Activated CD8-positive, alpha-beta memory T cell treated with anti-CD3 and anti-CD28 coated beads, Interleukin-2, amount 10 ng/mL, durations not matched to agents 7 days and 5 days (primary cell): ENCODE measurements at places on chromosomes 11 and 22.

DNA sequence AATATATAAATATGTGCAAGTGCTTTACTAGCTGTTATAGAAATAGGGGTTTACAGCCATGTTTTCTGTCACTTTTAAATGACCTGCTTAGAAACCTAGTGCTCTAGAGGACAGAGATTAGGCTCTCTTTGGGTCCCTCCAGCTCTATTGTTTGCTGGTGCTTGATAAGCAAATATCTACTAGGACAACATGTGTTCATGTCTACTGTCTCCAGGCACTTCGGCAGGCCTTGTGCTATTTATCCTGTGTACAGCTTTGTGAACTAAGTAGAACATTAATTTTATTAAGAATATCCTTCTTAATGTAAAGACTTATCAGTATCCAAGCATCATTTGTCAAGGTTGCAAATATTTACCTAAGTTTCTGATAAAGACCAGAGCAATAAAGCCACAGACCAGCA is 11.9 kb upstream of the RASSF10 start:
- no peak for DNase-seq

DNA sequence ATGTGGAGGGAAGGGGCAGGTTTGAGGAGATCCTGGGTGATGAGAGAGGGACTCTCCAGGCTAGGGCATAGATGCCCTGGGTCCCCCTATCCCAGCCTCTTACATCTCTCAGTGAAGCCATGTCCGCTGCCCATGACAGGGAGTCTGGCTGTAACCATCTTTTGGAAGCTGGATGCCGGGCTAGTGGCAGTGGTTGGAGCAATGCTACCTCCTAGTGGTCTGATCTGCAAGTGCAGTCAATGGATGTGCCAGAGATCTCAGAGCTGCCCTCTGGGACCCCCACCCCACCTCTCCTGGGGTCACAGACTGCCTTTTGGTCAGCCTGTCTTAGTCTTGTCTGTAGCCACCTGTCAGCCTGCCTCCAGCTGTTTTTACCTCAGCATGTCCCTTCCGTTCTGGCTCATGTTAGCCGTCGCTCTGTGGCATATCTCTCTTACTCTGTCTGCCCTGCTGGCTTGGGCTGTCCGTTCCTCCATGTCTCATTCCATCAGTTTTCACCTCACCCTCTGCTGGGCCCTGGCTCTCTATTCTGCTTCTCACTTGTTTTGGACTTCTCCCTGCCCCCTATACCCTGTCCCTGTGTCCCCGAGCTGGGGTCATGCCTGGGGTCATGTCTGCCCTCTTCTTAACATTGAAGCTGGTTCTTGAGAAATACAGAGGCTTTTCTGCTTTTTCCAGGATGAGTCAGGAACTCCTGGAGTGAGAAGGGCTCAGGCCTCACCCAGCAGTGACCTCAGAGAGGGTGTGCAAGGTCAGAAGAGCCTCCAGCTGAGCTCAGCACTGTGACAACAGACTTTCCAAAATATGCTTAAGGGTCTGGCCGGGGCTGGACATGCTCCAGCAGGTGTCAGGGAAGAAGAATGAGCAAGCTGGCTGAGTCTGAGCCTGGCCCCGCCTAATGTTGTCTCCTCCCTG is 52.0 kb upstream of the THY1 start:
- peak; percentile 68 for DNase-seq

DNA sequence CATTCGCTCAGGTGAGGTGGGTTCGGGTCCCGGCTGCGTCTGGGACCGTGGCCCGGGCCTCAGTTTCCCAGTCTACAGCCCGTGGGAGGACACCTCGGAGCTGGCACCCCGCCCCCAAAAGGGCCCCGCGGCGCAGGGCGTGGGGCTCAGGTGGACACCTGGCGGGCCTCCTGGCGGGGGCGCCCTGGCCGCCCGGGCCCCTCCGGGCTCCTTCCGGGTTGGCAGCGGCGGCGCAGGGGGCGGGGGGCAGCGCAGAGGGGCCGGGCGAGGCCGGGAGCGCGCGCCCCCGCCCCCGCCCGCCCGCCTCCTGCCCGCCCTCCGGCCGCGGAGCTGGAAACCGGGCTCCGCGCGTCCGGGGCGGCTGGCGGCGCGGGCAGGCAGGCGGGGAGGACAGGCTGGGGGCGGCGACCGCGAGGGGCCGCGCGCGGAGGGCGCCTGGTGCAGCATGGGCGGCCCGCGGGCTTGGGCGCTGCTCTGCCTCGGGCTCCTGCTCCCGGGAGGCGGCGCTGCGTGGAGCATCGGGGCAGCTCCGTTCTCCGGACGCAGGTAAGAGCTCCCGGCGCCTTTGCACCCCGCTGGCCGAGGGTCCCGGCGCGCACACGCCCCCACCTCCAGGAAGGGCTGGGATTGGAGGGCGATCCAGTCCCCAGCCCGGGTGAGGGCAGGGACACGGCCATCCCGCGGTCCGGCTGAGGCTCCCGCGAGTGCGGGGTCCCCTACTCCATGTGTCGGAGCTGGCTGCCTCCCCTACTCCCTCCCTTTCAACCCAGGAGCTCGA is at the start of gene EMID1:
Gene EMID1 (plus strand): TSS at position 303 of the 778 bp plus-strand sequence. CDS start 143 bp downstream, at position 446.
- DNase-seq = no peak

DNA sequence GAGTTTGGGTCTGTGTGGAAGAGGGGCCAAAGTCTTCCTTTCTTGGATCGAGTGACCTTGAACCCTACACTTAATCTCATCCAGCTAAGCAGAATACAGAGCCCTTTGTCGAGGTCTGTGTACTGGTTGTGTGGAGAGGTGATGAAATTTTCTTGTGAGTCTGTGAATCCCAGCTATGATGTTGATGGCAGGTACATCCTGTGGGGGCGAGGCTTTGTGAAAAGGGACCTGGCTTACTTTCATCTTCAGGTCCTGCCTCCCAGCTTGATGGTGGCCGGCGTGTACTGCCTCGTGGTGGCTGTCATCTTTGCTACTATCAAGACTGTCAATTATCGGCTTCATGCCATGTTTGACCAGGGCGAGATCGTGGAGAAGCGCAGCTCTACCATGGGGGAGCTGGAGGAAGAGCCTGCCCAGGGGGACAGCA is 1.0 kb downstream of the PCNX3 start:
- peak; percentile 62 for DNase-seq

GRCh38 chr11:109957000-109957399 is 136.2 kb upstream of the ZC3H12C start:
- DNase-seq = no peak

DNA sequence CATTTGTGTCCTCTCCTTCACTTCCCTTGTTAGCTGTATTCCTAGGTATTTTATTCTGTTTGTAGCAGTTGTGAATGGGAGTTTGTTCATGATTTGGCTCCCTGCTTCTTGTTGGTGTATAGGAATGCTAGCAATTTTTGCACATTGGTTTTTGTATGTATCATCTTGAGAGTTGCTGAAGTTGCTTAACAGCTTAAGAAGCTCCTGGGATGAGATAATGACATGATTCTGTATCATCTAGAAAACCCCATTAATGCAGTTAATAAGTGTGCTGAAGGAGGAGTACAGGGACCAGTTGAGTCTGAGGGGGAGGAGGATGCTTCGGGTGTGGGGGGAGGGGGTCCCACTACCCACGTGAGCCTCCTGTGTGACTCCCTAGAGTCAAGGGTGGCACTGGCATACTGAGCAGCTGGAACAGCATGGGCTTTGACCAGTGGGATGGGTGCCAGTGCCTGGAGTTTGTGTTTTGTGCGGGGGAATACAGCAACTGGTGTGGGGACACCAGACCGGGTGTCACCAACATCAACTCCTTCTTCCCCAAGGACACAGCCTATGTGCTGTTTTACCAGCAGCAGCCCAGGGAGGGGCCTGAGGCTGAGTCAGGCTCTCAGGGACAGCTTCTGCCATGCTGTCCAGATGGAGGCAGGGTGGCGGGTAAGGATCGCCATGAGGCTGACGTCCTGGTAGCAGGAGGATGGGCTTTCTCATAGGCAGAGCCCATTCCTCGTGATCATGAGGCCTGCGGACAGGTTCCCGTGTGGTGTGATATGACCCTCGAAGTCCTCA is 24.1 kb downstream of the USP35 start:
- DNase-seq = no peak

GRCh38 chr22:43228330-43228729 is 41.4 kb upstream of the TTLL12 start:
- DNase-seq = peak; percentile 46

DNA sequence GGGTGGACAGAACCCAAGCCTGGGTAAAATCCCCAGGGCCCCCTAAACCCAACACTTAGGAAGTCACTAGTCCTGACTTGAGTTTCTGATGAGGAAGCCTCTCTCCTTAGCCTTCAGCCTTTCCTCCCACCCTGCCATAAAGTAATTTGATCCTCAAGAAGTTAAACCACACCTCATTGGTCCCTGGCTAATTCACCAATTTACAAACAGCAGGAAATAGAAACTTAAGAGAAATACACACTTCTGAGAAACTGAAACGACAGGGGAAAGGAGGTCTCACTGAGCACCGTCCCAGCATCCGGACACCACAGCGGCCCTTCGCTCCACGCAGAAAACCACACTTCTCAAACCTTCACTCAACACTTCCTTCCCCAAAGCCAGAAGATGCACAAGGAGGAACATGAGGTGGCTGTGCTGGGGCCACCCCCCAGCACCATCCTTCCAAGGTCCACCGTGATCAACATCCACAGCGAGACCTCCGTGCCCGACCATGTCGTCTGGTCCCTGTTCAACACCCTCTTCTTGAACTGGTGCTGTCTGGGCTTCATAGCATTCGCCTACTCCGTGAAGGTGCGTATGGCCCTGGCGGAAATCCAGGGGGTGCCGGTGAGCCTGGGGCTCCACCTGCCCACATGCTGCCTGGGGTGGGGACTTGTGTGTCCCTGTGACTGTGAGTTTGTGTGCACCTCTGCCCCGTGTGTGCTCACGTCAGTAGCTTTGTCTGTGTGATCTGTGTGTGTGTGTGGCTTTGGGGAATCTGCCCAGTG is at the start of gene IFITM1:
Gene IFITM1 (plus strand): TSS at position 254 of the 767 bp plus-strand sequence. CDS start 131 bp downstream, at position 385.
- peak; percentile 89 for DNase-seq

DNA sequence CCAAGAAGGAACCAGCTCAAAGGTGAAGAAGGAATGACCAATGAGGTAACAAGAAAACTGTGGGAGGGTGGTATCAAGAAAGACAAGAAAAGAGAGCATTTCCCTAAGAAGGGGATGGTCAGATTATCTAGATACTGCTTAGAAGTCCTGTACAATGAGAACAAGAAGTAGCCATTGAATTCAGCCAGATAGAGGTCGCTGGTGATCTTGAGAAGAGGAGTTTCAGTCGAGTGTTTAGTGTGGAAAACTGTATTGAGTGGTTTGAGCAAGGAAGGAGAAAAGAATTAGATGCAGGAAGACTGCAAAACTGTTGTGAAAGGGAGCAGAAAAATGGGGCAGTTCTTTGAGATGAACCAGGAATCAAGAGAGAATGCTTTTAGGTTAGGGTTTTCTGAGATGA is 74.6 kb upstream of the FAT3 start:
- no peak for DNase-seq

DNA sequence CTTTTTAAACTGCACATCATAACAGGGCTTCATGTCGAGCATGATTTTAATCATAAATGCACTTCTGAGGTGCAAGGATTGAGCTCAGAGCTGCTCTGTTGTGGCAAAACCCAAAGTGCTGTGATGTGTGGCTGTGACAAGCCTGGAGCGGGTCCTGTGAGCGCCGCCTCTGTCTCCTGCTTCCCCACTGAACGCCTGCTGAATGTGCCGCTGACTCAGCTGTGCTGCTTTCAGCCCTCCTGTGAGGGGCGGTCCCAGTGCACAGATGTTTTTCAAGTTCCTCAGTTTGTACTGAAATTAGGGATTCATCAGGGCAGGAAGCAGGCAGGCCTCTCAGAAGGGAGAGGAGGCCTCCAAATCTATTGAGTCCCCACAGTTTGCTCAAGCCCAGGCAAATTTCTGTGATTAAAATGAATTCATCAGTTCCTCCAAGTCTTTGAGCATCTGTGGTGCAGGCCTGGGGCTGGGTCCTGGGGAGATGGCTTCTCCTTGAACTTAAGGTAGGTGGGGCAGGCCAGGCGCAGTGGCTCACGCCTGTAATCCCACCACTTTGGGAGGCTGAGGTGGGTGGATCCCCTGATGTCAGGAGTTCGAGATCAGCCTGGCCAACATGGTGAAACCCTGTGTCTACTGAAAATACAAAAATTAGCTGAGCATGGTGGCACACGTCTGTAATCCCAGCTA is 3.0 kb upstream of the GTSE1 start:
- no peak for DNase-seq

- DNase-seq = no peak
Measured at GRCh38 chr11:46522682-46523281, 71.0 kb downstream of the AMBRA1 start.

DNA sequence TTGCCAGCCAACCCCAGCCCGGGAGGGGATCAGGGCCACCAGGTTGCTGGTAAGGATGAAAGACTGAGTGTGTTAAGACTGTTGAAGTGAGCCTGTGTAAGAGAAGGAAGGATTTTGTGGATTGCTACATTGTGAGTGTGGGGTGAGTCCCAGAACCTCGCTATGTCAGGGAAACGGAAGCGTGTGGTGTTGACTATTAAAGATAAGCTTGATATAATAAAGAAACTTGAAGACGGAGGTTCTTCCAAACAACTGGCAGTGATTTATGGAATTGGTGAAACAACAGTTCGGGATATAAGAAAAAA is 627 bp downstream of the JRKL start:
- no peak for DNase-seq

DNA sequence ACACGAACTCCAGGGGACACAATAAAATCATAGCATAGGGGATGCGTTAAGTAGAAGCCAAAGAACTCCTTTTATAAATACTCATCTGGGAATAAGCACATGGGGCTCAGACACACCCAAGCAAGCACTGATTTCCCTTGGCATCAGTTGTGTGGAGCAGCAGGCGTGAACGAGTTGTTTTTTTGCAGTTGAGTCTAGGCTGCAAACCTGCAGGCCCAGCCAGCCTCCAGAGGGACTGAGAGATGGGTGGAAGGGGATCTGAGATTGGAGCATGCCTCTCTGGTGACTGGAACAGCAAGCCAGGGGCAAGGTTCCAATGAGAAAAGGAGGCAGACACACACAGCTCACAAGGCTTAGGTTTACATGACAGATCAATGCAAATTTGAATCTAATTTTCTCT is 27.4 kb upstream of the SEZ6L start:
- no peak for DNase-seq

- no peak for DNase-seq
Measured at GRCh38 chr11:102994105-102994504, 38.6 kb upstream of the MMP13 start.

GRCh38 chr11:121214861-121215260 is 77.7 kb upstream of the SC5D start:
- no peak for DNase-seq

- no peak for DNase-seq
Measured at GRCh38 chr22:38862375-38863329, 9.4 kb downstream of the CBX6 start.

DNA sequence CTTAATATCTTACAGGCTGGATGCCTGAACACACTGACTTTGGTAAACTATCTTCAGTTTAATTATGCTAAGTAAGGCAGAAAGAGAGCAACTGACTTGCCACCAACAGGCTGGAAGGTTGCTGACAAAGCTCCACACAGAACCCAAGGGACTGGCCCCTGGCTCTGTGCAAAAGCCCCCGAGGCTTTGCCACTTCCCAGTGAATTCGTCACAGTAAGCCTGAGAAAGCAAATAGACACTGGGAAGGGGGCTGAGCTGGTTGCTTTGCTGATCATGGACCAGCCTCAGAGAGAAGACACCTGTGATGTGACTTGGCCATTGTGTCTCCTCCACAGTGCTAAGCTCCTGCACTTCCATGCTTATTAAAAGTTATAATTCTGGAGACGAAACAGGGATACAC is 91.7 kb downstream of the BLID start:
- no peak for DNase-seq
